CD8-positive, alpha-beta memory T cell (primary cell): ENCODE measurements at places on chromosomes 3 and 15. TPM values are rescaled to one million over a fixed set of nuclear protein-coding genes. Genes with fewer than 3 reads are reported as not detected.

Gene TLR9
- total RNA-seq: 0.22 TPM

- no peaks in the 10 kb centered on the region for H3K4me1 ChIP-seq
- peaks cover 16% of the 10 kb centered on the region for H3K36me3 ChIP-seq
- no peak overlapping the region for H3K27ac ChIP-seq
- DNase-seq: no peak
- no peak overlapping the region for H3K4me3 ChIP-seq
Observed at GRCh38 chr3:113791381-113791780, 44.5 kb downstream of the ATP6V1A start.

GRCh38 chr15:89993349-89993748, 7.8 kb upstream of the ZNF710 start:
- H3K4me3 ChIP-seq: no peak overlapping the region
- no peaks in the 10 kb centered on the region for H3K36me3 ChIP-seq
- no peaks in the 10 kb centered on the region for H3K27me3 ChIP-seq
- no peaks in the 10 kb centered on the region for H3K4me1 ChIP-seq
- H3K27ac ChIP-seq: no peak overlapping the region

DNA sequence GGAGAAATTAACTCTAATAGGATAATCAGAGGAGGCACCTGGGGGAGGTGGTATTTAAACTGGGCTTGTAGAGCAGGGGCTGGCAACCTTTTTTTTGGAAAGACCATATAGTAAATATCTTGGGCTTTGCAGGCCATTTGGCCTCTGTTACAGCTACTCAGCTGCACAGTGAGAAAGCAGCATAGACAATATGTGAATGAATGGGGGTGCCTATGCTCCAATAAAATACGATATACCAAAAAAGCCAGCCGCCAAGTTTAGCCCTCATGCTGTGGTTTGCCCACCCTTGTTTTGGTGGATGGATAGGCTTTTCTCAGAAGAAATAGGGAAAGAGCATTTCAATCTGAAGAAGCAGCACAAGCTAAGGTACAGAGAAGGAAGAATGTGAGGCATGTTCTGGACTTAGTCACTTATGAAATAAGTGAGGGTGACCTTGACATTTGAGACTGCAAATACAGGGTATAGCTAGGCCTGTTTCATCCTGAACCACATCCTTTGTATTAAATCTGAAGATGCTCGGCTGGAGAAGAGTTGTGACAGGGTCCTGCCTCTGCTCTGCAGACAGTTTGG, 131.0 kb upstream of the NR2E3 start:
- no peaks in the 10 kb centered on the region for H3K27me3 ChIP-seq
- H3K27ac ChIP-seq: no peak overlapping the region
- no peaks in the 10 kb centered on the region for H3K4me1 ChIP-seq
- H3K4me3 ChIP-seq: no peak overlapping the region
- DNase-seq: no peak

DNA sequence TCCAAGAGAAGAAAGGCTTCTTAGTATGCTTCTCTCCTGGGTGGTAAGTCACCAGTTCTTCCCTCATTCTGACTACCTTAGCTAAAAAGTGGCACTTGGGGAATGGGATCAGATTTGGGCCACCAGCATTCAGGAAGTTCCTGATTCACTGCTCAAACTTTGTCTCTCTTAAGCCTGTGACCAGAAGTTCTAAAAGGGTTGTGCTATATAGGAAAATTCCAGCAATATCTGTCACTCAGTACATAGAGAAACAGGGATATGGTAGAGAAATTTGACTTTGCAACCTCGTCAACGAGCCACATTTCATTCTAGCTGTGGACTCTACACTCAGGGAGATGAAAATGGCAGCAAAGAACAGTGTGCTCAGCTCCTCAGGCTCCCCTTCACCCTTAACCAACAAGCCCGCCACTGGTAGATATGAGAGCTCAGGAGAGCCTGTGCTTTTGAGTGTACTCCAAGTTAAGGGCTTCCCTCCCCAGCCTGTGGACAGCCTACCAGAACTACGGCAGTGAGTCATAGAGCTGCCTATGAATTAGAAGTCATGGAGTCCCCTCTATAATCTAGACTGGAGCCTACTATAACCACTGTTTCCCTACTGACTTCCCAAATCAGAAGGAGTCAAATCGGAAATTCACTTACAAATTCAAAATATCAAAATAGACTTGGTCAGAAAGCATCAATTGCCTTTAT, 52.6 kb upstream of the MYO5C start:
- peaks cover 26% of the 10 kb centered on the region for H3K36me3 ChIP-seq
- DNase-seq: no peak
- no peak overlapping the region for H3K27ac ChIP-seq
- H3K4me3 ChIP-seq: no peak overlapping the region
- H3K4me1 ChIP-seq: no peaks in the 10 kb centered on the region
- no peaks in the 10 kb centered on the region for H3K27me3 ChIP-seq
